SHP77 (cell line): ENCODE measurements at places on chromosomes 3 and 15.

DNA sequence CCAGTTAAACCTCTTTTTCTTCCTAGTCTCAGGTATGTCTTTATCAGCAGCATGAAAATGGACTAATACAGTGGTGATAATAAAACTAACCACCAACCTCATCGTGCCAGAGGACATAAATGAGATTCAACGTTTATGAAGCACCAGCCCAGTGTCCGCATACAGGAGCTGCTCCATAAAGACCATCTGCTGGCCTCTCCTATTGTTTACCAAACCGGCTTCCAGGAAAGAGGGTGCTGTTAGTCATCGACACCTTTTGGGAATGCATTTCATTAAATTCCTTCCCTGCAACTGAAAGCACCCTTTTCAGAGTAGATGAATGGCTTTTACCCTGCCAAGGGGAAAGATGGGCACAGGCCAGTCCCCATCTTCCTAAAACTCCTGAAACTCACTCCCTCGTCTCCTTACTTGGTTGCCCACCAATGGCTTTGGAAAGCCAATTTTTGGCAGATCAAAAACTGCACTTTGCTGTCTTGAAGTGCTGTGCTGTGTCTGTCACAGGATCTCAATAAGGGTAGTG is 122.1 kb downstream of the AQP9 start:
- peak; percentile 25 for DNase-seq

GRCh38 chr15:99943466-99943865 is 210.2 kb upstream of the LYSMD4 start:
- DNase-seq, result no peak

- DNase-seq, result no peak
Observed at GRCh38 chr15:43238671-43239131, 17.9 kb upstream of the EPB42 start.

DNA sequence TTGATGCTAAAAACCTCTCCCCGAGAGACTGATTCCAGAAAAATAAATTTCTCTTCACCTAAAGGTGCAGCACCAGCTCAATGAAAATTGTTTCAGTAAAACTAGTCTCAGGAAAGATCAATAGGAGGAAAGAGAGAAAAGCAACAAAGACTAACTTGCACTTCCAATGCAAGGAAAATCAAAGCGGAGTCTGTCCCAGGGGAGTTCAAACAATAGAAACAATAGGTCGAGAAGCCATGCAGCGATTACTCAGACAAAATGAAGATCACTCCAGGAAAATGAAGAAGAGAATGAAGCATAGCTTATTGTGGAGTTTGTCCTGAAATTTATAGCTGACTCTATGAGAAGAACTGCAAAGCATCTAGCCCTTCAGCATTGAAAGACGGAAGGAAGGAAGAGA is 105.1 kb upstream of the FRMD4B start:
- no peak for DNase-seq

DNA sequence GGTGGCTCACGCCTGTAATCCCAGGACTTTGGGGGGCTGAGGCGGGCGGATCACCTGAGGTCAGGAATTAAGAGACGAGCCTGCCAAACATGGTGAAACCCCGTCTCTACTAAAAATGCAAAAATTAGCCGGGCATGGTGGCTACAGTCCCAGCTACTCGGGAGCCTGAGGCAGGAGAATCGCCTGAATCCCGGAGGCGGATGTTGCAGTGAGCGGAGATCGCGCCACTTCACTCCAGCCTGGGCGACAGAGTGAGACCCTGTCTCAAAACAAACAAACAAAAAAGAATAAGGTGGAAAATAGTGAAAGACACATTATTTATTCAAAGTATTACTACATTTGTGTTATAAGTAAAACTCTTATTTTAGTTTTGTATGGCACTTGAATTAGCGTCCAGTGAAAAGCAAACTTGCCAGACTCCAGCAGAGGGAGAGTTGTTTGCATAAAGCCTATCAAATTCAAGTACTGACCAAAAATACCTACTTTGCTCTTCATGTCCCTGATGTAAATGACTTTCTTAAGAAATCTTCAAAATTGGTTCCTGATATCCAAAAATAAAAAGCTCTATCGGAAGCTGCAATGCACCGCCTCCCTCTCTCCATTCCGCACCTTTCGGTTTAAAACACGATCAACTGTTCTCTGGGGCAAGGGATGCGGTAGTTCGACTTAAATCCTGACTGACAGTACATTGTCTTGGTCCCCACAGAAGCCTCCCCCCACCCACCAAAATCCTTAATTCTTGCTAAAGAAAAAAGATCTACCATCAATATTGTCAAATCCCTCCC is 1.2 kb downstream of the TRPM7 start:
- DNase-seq, result peak; percentile 6

GRCh38 chr15:92385096-92385495 is 8.6 kb upstream of the ST8SIA2 start:
- DNase-seq, result no peak

GRCh38 chr3:72728958-72729467 is 119.2 kb downstream of the SHQ1 start:
- no peak for DNase-seq

GRCh38 chr3:126983276-126983652 is 349 bp downstream of the PLXNA1 start:
- DNase-seq, result no peak

- DNase-seq, result no peak
Observed at GRCh38 chr3:53180305-53181023, 19.5 kb downstream of the PRKCD start.

DNA sequence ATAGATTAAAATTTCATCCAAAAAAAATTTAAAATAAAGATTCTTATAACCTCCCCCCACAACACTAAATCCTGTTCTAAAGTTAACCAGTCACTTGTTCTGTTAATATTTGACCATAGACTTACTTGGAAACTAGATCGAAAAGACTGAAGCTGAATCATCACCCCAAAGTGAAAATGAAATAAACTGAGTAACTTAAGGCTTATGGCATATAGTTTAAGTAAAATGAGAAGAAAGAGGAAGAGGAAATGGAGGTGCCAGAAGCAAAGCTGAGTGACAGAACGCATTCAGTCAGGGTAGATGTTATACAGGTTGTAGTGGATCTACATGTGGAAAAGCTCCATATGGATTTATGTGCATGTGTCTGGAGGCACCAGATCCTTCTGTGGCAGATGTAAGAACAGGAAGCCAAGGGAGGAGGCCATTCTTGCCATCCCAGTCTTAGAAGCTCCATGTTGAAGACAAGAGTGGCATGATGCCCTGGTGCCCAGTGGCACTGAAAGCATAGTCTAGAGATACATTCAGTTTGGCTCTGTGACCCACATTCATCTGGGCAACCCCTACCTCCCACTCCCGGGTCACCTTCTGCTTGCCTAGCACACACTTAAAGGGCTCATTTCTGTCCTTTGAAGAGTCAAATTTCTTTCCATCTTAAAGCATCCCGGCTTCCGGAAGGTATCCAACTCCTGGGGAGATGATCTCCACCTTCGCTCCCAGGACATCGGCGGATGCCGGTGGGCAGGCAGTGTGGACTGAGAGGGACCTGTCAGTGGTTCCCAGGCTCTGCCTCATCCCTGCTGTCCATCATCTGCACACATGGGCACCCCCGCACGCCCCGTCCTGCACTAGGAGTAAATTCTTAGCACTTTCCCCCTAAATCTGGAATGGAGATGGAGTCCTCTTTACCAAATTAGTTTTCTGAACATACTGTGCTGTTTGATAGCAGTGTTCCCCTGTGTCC is 90.8 kb downstream of the NEO1 start:
- no peak for DNase-seq

DNA sequence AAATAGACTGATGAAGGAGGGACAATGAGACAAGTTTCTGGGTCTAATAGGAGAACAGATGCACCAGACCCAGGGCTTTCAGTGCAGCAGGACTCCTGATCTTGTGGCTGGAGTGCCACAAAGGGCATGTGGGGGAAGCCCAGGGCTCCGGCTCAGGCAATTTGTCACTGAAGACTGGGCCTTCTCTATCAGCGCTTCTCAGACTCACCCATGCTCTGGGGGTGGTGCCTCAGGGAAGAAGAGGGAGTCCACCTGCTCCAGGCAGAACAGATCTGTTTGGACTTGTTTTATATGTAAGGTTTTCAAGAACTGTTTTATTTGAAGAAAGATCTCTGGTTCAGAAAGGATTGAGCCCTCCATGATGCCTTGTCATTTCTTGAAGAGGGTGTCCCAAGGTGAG is 112.4 kb upstream of the TLE3 start:
- no peak for DNase-seq

- no peak for DNase-seq
Observed at GRCh38 chr3:100173961-100174360, 59.7 kb upstream of the FILIP1L start.

DNA sequence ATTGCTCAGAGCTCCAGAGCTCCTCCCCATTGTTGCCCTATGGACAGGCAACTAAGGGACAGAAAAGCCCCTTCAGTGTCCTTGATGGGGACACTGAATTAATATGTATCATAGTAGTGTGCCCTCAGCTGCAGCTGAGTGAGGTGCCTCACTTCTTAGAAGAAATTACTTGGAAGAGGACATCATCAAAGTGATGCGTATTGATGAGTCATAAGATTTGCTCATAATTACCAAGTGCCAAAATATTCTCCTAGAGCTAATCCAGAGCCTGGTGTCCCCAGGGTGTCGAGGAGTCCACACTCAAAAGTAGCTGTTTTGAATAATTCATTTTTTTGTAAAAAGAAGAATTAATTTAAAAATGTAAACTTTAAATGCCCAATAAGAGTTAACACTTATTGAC is 200.7 kb upstream of the SEMA6D start:
- no peak for DNase-seq

- no peak for DNase-seq
Observed at GRCh38 chr3:187946981-187947380, 201.7 kb upstream of the BCL6 start.
